ENCODE measurements at places on chromosomes 5 and 9.
A peak's percentile ranks its signal among the peaks of the same experiment; 100 is the strongest.

- DNase-seq: no peak
These were observed 74.1 kb upstream of the GHR start for GRCh38 chr5:42349163-42349562.

DNA sequence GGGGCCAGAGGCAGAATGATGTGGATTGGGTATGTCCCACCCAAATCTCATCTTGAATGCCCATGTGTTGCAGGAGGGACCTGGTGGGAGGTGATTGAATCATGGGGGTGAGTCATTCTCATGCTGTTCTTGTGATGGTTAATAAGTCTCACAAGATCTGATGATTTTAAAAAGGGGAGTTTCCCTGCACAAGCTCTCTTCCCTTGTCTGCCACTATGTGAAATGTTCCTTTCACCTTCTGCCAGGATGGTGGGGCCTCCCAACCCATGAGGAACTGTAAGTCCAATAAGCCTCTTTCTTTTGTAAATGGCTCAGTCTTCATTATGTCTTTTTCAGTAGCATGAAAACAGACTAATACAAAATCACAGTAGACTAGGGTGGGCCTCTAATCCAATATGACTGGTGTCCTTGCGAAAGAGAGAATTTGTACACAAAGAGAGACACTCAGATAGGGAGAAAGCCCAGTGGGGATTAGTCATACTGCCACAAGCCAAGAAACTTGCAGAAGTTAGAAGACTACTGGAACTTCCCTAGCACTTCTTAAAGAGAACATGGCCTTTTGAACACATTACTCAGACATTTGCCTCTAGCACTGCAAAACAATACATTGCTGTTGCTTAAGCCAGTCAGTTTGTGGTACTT, 68.4 kb downstream of the ANXA1 start:
- DNase-seq: no peak

DNA sequence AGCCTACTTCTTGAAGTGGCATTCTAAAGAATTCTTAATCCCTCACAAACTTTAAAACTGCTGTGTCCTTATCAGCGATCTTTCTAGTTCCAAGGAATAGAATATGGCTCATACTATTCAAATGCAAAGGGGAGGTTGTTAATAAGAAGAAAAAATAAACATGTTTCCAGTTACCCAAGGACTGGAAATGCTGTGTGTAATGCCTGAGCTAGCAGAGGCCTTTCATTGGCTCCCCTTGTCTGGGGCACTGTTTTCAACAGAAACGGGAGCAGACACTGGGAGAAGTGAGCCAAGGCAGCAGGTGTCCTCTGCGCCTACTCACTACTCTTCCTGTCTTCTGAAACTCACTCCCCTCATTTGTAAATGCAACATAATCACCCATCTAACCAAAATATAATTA, 253.0 kb downstream of the MARCHF11 start:
- no peak for DNase-seq

GRCh38 chr5:150694612-150695011, 6.2 kb downstream of the RBM22 start:
- no peak for DNase-seq

- no peak for DNase-seq
These were observed 39.3 kb upstream of the PTGS1 start for GRCh38 chr9:122331523-122331927.

DNA sequence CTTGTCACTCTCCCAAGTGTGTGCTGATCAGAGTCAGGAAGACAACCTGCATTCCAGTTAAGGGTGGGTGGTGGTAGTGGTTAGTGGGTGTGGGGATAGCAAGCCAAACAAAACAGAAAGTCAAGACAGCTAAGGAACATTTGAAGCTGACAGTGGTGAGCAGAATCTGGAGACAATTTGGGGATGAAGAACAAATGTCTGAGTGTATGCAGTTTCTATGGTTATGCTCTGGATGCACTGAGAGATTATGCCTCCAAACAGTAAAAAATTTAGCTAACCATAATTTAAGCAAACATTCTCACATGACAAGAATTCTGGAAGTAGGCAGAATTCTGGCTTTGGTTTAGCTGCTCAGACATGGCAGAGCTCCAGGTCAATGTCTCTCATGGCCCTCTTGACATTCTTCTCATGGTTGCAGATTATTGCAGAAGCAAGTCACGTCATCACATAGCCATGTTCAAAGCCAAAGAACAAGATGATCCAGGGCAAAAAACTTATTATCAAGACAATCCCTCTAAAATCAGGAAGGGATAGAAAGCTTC, 148.7 kb downstream of the LURAP1L start:
- DNase-seq: no peak

GRCh38 chr5:59919484-59919883, 26.0 kb upstream of the PDE4D start:
- DNase-seq: no peak

DNA sequence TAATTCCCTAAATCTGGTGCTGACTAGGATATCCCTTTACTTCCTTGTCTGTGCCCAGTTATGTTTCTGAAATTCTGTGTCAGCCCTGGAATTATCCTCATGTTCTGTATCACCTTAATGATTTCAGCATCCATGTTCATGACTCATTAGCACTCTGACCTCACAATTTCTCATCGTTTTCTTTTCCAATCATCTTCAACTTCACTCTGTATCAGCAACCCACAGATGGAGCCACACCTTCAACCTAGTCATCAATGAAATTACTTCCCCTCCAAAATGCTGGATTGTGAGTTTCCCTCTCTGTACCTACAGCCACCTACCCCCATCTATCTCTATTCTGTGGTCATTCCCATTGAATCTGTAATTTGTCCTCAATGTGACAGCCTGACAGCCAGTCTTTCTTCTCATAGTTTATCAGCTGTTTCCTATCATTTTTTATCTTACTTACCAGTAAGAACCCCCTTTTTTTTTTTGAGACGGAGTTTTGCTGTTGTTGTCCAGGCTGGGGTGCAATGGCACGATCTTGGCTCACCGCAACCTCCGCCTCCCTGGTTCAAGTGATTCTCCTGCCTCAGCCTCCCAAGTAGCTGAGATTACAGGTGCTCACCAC, 3.1 kb upstream of the IL6ST start:
- no peak for DNase-seq

DNA sequence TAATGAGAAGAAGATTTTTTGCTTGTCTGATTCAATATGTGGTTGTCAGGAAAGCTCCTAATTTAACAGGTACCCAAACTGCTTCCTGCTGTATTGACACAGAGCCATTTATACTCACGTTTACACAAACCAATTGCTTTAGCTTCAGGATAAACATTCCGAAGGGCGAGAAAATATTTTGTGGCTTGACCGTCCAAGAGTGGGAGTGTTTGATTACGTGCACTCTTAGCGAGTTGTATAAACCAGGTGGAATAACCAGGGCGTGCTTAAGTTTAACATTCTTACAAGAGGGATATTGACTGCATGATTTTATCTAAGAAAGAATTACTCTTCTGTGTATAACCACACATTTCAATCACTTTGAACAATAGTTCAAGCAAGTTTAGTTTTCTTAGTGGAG, 278.7 kb upstream of the TYRP1 start:
- no peak for DNase-seq

DNA sequence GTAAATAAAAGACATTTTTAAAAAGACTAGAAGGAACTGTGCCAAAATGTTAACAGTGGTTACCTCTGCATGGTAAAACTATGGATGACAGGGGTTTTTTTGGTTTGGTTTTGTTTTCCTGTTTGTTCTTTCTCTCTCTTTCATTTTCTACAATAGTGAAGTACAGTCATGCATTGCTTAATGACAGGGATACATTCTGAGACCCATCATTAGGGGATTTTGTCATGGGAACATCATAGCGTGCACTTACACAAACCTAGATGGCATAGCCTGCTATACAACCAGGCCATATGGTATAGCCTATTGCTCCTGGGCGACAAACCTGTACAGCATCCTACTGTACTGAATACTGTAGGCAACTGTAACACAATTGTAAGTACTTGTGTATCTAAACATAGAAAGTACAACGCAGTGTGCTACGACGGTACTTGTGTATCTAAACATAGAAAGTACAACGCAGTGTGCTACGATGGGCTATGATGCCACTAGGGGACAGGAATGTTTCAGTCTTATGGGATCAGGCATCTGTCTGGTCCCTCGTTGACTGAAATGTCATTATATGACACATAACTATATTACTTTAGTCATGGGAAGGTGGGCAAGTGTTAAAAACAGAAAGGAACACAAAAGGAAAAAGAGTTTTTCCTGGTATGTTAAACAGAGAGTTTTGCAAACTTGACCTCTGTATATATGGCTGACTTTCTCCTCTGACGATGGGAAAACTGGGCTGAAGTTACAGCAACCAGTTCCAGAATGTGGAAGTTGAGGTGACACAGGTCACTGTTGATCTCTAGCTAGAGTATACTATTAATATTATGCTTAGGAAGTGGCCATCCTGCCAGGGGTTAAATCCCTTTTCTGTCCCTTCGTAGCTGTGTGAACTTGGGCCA, 7.4 kb upstream of the ADAM19 start:
- no peak for DNase-seq

GRCh38 chr5:74396913-74397622, 243.5 kb downstream of the ENC1 start:
- DNase-seq: no peak

DNA sequence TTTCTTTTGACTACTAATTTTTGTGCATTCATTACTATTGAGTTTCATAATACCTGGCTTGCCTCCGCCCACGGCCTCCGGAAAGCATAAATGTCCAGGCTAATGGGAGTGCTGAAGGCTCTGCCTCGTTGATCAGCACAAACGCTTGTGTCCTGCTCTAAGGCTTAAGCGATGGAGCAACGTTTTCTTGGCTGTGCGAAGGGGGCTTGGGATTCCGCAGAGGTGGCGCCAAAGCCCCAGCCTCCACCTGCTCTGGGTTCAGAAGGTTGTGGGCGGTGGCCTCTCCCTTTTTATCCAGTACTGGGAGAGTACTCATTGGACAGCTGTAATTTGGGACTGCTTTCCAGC, 19.7 kb downstream of the ANXA2R start:
- no peak for DNase-seq

GRCh38 chr5:90446961-90447360, 27.6 kb downstream of the MBLAC2 start:
- DNase-seq: no peak

GRCh38 chr5:137738947-137739346, 3.1 kb upstream of the KLHL3 start:
- no peak for DNase-seq

DNA sequence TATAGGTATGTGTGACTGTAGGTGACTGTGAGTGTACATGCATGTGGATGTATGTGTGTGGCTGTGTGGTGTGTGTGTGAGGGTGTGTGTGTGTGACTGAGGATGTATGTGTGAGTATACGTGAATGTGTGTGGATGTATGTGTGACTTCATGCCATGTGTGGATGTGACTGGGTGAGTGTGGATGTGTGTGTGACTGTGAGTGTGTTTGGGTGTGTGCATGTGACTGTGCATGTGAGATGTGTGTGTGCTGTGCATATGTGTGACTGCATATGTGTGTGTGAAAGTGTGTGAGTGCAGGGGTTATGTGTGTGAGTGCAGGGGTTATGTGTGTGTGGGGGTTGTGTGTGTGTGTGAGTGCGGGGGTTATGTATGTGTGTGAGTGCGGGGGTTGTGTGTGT, 42.3 kb downstream of the RXRA start:
- DNase-seq: no peak

DNA sequence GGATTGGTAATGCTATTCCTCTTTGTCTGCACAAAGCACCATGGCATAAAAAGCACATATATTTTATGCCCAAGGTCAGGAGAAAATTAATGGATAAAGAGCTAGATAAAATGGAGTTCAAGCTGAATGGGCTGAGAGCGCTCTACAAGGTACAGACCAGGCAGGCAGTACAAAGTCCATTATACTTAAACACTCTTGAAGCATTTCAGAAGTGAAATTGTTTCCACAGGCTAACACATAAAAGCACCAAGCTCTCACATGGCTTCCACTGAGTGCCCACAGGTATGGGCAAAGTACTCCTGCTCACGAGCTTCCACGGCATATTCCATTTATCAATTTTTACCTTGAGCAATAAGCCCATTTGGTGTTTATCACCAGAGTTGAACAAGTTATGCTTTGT, 771.2 kb upstream of the DMAC1 start:
- no peak for DNase-seq

DNA sequence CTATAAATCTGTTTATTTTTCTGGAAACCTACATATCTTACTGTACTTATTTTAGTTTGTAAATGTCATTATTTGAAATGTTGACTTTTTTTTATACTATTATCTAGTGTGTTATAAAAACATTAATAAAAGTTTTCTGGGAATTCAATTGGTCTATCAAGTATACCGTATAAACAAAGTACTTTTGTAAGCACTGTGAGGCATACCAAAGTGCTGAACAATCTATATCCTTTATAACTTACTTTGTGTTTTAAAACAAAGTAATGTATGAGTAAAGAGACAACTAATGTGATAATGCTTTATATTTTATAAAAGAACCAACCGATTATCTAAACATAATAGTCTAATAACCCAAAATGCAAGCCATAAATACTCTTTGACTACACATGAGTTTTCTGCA, 23.1 kb downstream of the EDIL3 start:
- no peak for DNase-seq

- peak; percentile 50 for DNase-seq
These were observed 23.8 kb downstream of the KLF4 start for GRCh38 chr9:107465467-107466451.

- DNase-seq: no peak
These were observed 83.9 kb downstream of the PRLR start for GRCh38 chr5:35146406-35146805.

- no peak for DNase-seq
These were observed 48.0 kb downstream of the FGF1 start for GRCh38 chr5:142637871-142638270.

- no peak for DNase-seq
These were observed 73.2 kb upstream of the FSTL4 start for GRCh38 chr5:133685402-133686018.

DNA sequence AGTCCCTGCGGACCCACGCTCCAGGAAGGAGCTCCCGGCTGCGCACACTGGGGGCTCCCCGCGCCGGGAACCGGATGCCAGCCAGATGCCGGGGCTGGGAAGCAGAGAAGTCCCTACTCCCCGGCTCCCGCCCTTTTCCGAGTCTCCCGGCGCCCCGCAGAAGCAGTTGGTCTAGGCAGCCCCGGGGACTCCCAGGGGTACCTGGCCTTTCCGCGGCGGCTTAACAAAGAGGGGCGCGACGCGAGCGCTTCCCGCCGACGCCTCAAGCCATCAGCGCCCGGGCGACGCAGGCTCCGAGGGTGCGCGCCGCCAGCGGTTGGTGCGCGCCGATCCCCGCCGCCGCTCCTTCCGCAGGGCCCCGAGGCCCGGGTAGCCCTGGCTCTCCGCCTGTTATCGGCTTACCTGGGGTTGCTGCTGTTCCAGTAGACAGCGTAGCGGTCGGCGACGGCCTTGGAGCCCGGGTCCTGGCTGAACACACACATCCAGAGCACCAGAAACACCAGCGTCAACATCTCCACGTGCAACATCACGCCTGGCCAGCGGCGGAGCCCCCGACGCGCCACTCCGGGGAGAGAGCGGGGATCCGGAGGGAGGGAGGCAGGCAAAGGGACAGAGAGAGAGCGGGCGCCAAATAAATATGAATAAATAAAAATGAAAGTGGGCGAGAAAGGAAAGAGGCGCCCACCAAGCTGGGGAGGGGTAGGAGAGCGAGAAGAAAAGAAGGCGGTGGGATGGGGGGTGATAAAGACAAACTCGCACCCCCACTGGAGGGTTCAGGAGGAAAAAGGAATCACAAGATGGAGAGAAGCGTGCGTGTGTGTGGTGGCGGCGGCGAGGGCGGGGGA, 428 bp downstream of the EFNA5 start:
- DNase-seq: no peak

- DNase-seq: no peak
These were observed 670 bp upstream of the PURA start for GRCh38 chr5:140113180-140113698.

- DNase-seq: no peak
These were observed 285.8 kb upstream of the ZNF608 start for GRCh38 chr5:125032286-125032685.

- no peak for DNase-seq
These were observed 39.2 kb upstream of the GCNT4 start for GRCh38 chr5:75091597-75091996.

All from activated B cell treated with CpG ODN at 0.5 μM for 24 hours (primary cell).